GM12878 (cell line): ENCODE measurements at places on chromosomes 12 and 14.

- no peak for DNase-seq
Observed at GRCh38 chr14:22411398-22412055, 177.5 kb downstream of the DAD1 start.

DNA sequence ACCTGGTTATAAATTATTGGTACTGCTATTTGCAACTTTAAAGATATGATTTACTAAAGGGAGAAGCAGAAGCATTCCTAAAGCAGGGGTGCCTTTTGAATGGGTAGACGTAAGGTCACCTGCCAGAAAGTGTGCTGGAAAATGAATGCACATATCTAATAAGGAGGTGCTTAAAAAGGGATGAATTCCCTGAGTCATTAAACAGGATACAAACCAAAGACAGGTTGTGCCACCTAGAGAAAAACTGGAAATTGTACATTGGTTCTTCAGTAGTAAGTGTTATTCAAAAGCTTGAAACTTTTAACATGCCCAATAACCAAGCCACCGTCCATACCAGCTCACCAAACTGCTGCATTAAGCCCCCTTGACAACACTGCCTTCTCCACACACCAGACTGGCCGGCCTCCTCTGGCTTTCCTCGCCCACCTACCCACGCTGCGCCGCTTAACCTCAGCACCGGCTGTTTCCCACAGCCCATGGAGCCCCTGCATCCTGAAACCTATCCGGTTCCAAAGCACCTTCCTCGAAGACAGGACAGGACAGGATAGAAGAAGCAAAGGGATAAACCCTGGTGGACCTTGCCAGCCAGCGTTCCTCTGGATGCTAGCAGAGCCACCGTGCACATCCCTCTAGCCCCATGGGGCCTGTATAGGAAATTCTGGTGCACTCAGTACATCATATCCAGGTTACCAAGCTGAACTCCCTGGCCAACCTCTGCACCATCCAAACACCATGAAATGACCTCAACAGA, 201.5 kb upstream of the CAND1 start:
- no peak for DNase-seq

- DNase-seq = no peak
Observed at GRCh38 chr12:15411842-15412241, 89.5 kb downstream of the PTPRO start.

DNA sequence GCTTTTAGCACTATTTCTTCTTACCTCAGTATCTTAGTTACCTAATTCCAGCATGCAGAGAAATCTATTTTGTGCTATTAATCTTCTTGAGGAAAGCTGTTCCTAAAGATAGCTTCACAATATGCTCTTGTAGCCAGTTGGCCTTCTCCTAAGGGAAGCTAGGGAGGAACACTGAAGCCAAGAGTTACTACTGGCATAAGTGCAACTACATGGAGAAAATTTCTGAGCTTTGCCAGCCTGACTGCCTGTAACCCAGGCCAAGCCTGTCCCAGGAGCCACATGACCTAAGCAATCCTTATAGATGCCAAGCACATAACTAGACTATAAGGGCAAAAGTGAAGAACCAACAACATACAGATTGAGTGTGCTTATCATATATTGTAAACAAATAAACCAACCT, 890.2 kb downstream of the FLRT2 start:
- no peak for DNase-seq

- no peak for DNase-seq
Observed at GRCh38 chr14:55239320-55239719, 31.9 kb upstream of the FBXO34 start.

GRCh38 chr12:49084438-49084837, 10.2 kb downstream of the DHH start:
- no peak for DNase-seq

DNA sequence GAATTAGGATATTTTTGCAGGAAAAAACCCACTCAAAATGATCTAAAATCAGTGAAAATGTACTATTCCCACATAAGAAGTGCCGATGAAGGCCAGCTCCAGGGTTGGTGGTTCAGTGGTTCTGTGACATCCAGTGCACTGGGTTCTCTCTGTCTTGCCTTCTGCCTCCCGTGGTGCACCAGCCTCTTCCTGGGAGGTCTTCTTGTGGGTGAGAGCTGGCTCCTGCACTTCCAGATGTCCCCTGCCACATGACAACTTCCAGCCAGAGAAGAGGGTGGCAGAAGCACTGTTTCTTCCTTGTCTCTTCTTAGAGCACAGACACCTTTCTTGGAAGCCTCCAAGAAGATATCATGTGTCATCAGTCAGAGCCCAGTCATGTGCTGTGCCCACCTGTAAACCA, 170.9 kb downstream of the PELI2 start:
- DNase-seq = no peak

GRCh38 chr12:597926-598568, 65.2 kb downstream of the NINJ2 start:
- DNase-seq = no peak

- DNase-seq = no peak
Observed at GRCh38 chr14:96039633-96040311, 610 bp downstream of the C14orf132 start.

GRCh38 chr12:71439613-71440344, at the start of gene LGR5:
TSS of gene LGR5 (plus strand) at chr12:71439798. CDS start at chr12:71440081, 283 bp downstream.
- no peak for DNase-seq

DNA sequence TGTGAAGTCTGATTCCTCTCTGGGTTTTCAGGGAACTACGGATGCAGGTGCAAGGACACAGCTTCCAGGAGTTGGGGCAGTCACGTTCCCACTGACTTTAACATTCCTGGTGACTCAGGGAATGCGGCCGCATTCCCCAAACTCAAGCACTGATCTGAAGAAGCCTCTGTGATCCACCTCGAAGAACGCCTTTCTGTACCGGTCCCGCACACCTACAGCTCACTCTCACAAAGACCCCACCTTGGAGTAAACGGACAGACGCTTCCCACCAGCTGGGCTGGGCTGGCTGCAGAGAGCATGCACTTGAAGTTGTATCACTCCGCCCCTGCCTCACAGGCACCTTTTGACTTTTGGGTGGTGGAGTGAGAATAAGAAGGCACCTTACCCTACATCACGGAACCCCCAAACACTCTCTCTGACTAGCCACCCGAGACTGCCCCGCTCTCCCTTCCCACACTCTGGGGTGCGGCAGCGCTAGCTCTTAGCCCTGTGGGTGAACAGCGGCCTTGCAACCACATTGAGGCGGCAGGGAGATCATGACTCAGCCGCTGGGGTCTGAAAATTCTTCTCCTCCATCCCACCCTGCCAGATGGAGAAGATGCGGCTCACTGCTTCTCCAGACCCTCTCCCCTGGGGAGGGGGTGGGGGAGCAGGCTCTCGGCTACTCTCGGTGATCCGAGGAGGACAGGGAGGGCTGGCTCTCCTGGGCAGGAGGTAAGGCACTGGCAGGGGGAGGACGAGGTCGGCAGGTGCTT, 23.7 kb upstream of the HDAC7 start:
- DNase-seq = no peak

DNA sequence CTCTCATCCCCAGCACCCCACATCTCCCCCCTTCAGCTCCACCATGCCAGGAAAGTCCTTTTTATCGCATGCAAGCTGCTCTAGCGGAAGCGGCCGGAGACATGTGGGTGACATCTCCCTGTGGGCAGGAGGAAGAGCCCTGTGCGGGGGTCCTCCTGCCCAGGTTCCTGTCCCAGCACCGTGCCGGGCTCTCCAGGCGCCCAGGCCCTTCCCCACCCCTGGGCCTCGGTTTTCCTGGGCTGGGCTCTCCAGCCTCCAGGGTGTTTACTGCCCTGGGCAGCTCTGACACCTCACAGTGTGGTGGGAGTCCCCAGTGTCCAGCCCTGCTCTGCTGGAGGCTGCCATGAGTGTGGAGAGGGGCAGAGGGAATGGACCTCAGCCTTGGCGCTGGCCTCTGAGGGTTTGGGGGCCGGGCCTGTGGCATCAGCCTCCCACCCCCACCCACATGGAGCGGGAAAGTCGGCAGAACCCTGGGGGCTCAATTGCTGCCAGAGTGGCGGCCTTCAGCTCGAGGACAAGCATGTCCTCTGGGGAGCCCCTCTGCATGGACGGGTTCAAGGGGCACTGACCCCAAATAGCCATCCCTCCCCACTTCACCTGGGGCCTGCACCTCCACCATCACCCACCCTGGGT, 16.9 kb downstream of the ASPG start:
- no peak for DNase-seq

GRCh38 chr14:60838601-60839000, 104.0 kb downstream of the MNAT1 start:
- no peak for DNase-seq

DNA sequence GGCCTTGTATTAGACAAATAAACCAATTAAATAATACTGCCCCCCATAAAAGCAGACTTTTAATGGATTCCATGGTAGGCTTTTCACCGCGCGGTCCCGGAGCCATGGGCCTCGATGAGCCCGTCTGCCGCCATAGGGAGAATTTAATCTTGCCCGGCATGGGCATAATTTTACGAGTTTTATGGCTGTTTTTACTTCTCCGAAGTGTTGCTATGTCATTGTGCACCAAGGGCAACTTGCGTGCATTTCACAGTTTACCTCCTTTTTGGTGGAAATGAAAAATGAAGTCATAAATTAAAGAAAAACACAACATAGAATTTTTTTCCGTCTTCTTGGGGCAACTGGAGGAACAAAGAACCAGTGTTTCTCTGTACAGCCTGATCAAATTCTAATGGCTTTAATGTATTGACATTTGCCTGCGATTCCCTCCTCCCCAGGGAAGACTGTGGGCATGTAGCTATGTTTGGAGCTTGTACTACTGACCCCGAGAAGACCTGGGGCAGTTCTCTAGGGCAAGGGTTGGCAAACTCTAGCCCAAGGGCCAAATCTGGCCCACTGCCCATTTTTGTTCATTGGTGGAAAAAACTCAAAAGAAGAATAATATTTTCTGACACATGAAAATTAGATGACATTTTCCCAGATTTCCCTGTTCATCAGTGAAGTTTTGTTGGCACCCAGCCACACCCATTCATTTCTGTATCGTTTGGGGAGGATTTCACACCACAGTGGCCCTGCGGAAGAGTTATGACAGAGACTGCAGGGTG, 142.7 kb downstream of the CHST11 start:
- DNase-seq = no peak

- DNase-seq = no peak
Observed at GRCh38 chr12:31740628-31741027, 11.8 kb upstream of the AMN1 start.

- DNase-seq = no peak
Observed at GRCh38 chr12:94261119-94261518, 112.7 kb downstream of the PLXNC1 start.

GRCh38 chr12:112741106-112741505, 50.4 kb upstream of the RPH3A start:
- DNase-seq = no peak

DNA sequence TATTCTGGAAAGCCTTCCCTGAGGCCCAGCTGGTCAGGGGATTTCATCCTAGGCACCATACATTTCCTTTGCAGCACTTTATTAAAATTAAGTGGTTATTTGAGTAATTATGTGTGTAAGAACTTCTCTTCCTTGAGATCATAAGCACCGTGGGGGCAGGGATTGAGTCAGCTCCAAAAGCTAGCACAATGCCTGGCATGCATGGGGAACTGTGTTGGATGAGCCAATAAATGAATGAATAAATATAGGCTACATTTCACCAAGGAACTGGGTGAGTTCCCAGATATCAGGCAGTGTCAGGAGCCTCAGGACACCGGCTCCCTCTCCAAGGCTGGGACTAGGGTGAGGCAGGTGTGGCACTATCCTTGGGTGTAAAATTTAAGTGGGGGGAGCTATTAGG, 82.8 kb upstream of the FBXO21 start:
- DNase-seq = no peak

DNA sequence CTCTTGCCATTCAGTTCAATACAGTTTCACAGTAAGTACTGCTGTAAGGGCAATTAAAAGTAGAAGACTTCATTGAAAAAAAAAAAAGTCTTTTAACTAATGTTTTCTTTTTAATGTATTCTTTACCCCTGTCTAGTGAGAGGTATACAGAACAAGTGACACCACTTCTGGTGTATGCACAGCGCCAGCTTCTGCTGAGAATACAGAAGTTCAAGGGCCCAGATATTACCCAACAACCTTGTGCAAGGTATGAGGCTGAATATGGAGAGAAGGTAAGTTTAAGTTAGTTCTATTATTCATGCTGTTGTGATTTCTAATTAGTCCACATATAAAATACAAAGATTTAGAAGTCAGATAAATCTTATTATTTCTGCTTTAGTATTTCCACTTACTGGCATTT, 168.7 kb downstream of the CFAP54 start:
- no peak for DNase-seq

DNA sequence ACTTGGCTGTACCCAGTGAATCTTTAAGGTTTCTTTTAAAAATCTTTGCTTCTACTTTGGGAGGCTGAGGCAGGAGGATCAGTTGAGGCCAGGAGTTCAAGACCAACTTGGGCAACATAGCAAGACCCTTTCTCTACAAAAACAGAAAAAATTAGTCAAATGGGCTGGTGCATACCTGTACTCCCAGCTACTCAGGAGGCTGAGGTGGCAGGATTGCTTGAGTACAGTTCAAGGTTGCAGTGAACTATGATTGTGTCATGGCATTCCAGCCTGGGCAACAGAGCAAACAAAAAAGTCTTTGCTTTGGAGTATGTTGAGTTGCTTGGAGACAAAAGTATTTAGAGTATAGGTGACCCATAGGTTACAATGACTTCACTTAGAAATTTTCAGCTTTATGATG, 6.2 kb upstream of the DDX55 start:
- no peak for DNase-seq

- DNase-seq = no peak
Observed at GRCh38 chr12:3022411-3022810, 54.8 kb upstream of the TSPAN9 start.

- no peak for DNase-seq
Observed at GRCh38 chr12:74408601-74409166, 129.0 kb upstream of the ATXN7L3B start.

GRCh38 chr12:19139615-19140194, 10.2 kb downstream of the PLEKHA5 start:
- DNase-seq = no peak

DNA sequence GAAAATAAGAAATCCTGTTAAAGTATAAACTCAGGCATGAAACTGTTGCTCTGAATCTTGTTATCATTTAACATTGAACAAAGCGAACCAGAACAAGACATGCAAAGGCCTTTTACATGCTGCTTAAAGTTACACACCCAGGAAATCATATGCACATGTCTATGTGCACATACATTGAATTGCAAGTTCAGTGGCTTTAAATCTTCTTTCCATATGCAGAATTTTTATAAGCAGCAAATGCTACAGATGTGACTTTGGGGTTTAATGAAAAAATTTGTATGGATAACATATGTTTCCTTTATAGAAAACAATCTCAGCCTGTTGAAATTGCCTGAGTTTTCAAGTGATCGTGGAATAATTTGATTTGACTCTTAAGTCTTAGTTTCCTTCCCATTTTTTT, 193.9 kb downstream of the AEBP2 start:
- DNase-seq = no peak

DNA sequence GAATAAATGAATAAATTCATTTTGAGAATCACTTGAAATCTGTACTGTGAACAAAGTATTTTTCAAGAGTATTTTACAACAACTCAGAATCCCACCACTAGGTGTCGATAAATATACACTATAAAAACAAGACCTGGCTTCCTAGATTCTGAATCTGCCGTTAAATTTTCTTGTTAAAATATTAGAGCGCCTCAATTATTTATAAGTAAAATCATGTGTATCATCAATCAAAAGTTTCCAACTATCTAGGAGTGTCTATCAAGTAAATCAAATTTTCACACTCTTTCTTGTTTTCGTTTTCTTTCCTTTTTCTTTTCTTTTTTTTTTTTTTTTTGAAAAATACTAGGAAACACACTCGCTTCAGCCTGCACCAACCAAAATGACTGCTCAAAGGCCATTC, 179.2 kb upstream of the DCN start:
- DNase-seq = no peak
